ENCODE measurements at places on chromosomes 12 and 14.

- DNase-seq: no peak
Observed at GRCh38 chr12:43754015-43754414, 4.6 kb downstream of the PUS7L start.

GRCh38 chr14:104115691-104116287 lies 22.6 kb upstream of the KIF26A start:
- no peak for DNase-seq

DNA sequence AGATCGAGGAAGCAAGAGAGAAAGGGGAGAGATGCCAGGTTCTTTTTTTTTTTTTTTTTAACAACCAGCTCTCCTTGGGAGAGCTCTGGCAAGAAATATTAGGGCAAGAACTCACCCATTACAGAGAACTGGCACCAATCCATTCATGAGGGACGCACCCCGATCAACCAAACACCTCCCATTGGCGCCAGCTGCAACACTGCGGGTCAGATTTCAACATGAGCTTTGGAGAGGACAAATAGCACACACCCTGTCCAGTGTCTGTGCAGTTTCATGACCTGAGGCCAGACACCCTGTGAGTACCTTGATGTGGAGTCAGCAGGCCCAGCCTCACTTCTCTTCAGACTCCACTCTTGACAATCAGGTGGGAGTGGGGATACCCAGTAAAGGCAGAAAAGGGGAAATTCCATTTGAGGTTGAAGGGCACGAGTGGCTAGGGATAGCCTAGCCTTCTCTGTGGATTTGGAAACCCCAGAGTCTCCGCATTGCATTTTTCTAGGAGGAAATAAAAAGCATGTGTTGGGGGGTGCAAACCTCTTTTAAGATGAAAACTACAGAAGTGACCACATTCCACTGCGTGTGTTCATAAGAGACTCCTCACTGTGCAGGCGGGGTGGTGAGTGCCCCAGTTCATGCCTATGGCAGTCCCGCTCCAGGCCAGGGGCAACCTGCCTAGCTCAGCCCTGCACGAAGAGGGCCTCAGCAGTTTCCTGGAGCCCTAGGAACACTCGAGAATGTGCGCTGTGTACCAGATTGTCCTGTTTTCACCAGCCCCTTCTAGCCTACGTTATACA lies 42.4 kb upstream of the GPATCH2L start:
- DNase-seq: no peak

DNA sequence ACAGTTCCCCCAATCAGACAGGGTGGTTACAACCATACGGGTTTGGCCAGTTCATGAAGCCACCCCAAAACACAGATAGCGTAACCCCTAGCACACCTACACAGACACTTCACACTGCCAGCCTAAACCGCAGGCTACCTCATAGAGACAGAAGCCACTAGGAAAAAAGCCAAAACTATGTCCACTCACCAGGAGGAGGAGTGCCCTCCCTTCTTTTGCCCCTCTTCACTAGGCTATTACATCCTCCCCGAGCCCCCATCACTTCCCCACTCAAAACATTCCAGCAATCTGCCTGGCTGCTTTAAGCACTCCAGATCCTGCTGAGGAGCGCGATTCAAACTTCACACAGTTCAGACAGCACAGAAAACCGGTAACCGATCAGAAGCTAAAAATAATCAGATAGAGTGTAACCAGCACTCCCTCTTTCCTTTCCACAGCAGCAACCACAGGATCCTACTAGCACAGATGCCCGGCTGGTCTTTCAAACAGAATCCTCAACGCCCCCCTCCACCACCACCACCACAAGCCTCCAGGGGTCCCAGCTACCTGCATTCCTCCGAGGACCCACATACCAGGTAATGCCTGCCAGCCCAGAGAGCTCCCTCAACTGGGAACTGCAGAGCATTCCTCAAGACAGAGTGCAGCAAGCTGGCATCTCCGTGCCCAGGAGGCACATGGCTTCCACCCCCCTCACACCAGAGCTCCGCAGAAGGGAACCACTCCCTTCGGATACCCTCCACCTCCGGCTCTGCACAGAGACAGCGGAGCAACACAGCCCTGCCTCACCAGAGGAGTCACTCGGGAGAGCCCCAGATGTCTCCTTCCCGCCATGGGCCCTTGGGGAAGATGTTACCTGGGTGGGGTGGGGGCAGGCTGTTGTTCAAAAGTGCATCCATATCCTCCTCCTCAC lies 1.5 kb downstream of the CHD4 start:
- DNase-seq: no peak

DNA sequence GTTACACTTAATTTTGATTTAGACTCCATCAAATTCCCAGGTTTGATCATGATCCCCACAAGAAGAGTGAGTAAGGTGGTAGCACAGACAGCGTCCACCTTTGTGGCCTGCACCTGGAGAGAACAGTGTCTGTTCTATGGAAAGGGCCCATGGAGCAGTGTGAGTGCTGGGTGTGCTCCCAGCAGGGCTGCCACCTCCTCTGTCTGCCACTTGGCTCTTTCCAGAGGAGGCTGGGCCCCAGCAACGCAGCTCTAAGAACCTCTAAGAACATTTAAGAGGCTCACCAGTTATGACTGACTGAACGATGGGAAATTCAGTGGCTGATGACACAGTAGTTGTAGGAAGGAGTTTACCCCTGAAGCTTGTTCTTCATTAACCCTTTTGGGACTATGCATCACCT lies 17.3 kb downstream of the VDR start:
- no peak for DNase-seq

DNA sequence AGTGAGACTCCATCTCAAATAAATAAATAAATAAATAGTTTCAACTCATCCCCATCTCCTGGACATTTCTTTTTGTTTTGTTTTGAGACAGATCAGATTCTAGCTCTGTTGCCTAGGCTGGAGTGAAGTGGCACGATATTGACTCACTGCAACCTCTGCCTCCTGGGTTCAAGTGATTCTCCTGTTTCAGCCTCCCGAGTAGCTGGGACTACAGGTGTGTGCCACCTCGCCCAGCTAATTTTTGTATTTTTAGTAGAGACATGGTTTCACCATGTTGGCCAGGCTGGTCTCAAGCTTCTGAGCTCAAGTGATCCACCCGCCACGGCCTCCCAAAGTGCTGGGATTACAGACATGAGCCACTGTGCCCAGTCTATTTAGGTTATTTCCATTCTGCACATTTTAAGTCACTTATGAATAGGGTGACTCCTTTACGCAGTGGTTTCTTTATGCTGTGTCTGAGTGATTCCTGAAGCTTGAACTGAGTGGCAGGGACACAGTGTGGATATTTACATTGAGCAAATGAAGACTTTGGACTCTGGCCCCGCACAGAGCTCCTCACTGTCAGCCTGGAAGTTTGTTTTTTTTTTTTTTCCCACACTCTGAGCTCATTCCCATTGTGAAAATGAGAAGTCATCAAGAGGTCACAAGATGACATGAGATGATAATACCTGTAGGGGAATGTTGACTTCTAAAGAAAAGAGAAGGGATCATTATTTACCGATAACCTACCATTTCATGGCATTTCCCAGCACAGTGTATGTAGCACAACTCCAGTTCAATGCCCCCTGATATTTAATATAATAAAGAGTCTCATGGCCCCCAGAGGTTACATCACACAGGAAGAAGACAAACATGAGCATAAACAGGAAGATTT lies 72.6 kb downstream of the TBX3 start:
- DNase-seq: no peak

DNA sequence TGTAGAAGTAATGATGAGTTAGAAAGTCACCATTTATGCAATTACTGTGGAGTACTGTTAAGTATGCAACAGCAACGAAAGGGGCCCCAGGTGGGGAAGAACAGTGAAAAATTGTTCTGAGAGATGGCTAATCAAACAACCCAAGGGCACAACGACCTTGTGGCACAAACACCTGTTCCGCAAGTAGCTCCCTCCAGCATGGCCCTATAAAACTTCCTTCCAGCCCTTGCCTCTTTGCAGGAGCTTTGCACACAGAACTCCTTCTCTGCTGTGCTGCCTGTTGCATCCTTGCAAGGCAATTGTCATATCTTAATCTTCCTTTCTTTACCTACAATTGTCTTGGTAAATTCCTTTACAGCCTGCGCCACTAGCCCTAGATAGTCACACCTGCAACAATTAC lies 23.2 kb upstream of the ATP23 start:
- DNase-seq: no peak

- DNase-seq: no peak
Observed at GRCh38 chr12:41652981-41653380, 464.9 kb downstream of the PDZRN4 start.

DNA sequence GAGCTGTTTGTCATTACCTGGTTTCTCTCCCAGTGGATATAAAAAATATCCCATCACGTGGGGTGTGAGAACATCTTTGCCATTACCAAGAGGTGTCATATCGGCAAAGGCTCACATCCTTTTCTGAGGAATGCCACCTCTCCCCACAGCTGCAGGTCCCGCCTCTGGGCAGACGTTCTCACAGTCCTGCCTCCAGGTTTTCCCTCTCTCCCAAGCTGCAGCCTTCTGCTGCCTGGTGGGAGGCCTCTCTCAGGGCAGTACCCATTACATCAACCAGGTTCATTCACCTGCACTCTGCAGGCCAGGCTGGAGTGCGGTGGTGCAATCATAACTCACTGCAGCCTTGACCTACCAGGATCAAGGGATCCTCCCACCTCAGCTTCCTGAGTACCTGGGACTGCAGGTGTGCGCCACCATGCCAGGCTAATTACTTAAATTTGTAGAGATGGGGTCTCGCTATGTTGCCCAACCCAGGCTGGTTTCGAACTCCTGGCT lies 15.0 kb upstream of the TMEM119 start:
- DNase-seq: no peak

DNA sequence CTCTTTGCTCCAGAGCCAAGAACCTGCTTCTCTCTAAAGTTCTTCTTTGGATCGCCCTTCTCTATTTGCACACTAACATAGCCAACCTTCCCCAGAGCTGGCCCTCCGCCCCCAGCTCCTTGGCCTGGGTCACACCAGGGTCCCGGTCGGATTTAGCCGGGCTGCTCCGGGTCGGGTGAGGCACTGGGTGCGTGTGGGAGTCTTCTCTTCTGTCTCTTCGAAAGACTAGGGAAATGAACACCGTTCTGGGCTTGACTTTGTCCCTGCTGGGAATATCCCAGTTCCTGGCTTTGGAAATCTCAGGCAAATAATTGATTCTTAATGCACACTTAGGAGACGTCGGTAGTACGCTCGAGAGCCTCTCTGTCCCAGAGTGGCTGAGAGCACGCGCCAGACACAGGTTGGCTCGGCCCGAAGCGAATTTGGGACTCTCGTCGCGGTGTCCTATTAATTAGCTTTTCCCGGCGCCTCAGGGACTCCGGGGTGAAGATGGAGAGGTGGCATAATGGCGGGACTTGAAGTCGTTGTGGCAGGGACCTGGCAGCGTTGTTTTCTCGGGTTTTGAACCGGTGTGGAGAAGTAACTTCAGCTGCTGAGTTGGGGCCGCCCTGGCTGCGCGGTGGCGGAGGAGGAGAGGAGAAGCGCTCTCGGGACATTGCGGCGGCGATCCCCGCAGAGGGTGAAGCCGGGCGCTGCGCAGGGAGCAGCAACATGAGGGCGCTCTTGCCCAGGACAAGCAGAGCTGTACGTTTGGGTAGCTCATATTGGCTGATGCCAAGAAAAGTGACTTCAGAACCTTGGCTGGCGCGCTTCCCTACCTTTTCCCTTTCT lies 7.5 kb downstream of the FOXG1 start:
- DNase-seq: no peak

DNA sequence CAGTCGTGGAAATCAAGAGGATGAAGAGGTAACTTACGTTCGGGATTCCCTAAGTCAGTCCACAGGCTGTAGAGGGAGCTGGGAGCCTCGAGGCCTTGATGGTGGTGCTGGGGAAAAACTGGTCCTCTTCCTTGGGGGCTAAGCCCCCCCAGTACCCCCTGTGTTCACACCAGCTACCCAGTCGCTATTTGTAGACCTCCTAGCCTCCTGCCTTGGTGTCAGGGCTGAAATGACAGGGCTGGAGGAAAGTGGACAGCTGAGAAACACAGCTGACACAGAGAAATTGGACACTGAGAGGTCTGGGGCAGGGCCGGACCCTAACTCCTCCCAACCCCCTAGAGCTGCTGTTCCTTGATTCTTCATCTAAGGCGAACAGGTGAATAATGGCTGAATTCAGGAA lies at the start of gene STAC3:
TSS of gene STAC3 (minus strand) at position 232 of the 400 bp plus-strand sequence. CDS start 1,551 bp downstream, outside the sequence.
- DNase-seq: no peak

GRCh38 chr12:98504368-98504617 lies 11.1 kb upstream of the TMPO start:
- no peak for DNase-seq

Measured in NCI-H2081 treated with DMSO at 0.1 percent for 48 hours (cell line).